ENCODE measurements at places on chromosomes 16 and 17. TPM values are rescaled to one million over a fixed set of nuclear protein-coding genes. Genes with fewer than 3 reads are reported as not detected.

Gene OTOP3
- not detected for total RNA-seq

Gene KRT15
- 0.47 TPM for total RNA-seq

DNA sequence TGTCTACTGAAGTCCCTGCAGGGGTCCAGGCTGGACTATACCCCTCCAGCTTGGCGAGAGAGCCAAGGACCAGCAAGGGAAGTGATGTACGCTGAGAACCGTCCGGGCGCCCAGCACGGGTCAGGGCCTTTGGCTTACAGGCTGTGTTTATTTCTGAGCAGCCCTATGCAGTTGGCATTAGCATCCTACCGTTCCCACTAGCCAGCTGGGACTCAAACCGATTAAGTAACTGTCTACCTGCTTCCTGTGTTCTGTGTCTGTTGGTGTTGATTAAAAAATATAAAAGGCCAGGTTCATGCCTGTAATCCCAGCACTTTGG, 73.8 kb downstream of the CMIP start:
- H3K27ac ChIP-seq, result no peak overlapping the region
- peaks cover 65% of the 10 kb centered on the region for H3K4me1 ChIP-seq
- no peaks in the 10 kb centered on the region for H3K36me3 ChIP-seq
- no peak for DNase-seq

DNA sequence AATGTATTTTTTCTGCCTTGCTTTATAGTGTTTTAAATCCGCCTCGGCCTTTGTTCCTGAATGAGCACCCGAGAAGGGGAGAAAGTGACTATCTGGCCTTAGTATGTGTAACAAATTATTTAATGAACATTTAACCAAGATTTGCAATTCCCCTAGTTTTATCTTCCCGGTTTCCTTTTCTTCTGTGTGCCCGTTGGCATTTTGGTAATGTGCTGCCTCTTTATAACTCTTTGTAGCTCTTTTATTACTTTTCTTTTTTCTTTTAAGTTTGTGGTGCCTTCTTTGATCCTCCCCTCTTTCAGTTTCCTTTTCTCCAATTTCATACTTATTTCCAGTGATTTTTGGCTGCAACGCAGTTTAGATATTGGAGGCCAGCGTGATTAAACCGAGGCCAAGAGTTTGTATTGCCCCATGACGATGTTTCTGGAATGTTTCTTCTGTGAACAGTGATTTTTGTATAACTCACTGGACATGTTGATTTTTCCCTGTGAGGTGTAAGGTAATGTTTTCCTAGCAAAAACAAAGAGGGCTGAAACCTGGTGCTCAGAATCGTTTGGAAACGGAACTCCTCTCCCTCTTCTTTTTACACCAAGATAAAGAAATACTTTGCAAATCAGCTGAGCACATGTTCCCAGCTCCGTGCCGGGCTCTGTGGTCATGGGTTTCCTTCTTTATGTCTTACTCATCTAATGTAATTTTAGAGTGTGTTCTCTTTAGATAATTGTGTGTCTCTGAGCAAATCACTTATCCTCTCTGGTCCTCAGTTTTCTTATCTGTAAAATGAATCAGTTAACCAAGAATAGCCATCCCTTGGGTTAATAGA, 344.3 kb downstream of the WWOX start:
- H3K36me3 ChIP-seq, result no peaks in the 10 kb centered on the region
- no peak overlapping the region for H3K4me3 ChIP-seq
- H3K27ac ChIP-seq, result no peak overlapping the region
- H3K27me3 ChIP-seq, result no peaks in the 10 kb centered on the region
- DNase-seq, result no peak
- no peaks in the 10 kb centered on the region for H3K4me1 ChIP-seq

DNA sequence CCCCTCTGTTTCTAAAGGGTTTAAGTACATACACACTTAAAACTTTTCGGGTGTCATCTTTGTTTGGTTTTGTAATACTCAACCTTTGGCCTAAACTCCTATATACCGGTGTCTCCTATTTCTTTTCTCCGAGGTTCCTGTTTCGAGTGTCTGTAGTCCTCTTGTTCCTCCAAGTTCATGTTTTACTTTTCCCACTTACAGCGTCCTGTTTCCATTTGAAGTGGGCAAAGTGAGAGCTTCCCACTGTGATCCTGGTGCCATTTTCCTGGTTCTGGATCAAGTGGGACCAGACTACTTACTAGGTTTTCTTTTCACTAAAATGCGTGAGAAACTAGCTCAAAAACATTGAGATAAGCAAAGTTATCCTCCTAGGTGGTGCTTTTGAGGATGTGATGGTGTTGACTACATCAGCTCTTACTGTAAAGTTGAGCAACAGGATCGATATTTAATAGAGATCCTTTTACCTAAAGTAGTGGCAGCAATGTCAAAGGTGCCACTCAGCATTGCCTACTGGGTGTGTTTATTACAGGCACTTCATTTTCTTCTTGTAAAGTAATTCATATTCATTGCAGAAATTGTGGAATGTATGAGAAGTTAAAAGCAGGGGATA, 1.3 kb downstream of the PSMD3 start:
- H3K27me3 ChIP-seq, result no peaks in the 10 kb centered on the region
- no peak for DNase-seq

- no peak for DNase-seq
- H3K36me3 ChIP-seq, result no peaks in the 10 kb centered on the region
- no peaks in the 10 kb centered on the region for H3K27me3 ChIP-seq
- H3K4me1 ChIP-seq, result no peaks in the 10 kb centered on the region
- peak overlapping the region; percentile 90 for H3K27ac ChIP-seq
Observed at GRCh38 chr17:30378241-30378824, 394 bp upstream of the CPD start.

- no peak for DNase-seq
- H3K36me3 ChIP-seq, result no peaks in the 10 kb centered on the region
- H3K4me3 ChIP-seq, result no peak overlapping the region
- no peaks in the 10 kb centered on the region for H3K27me3 ChIP-seq
- H3K4me1 ChIP-seq, result peaks cover 85% of the 10 kb centered on the region
- H3K27ac ChIP-seq, result peak overlapping the region; percentile 70
Observed at GRCh38 chr17:57915985-57916757, 39.0 kb downstream of the CUEDC1 start.

- H3K27me3 ChIP-seq, result no peaks in the 10 kb centered on the region
- peaks cover 20% of the 10 kb centered on the region for H3K4me1 ChIP-seq
- peak overlapping the region; percentile 99 for H3K27ac ChIP-seq
Observed at GRCh38 chr16:228151-228851, 948 bp downstream of the LUC7L start.

Measured in right atrium auricular region (tissue), 2 donors.